ENCODE measurements at places on chromosomes 6 and 20.

DNA sequence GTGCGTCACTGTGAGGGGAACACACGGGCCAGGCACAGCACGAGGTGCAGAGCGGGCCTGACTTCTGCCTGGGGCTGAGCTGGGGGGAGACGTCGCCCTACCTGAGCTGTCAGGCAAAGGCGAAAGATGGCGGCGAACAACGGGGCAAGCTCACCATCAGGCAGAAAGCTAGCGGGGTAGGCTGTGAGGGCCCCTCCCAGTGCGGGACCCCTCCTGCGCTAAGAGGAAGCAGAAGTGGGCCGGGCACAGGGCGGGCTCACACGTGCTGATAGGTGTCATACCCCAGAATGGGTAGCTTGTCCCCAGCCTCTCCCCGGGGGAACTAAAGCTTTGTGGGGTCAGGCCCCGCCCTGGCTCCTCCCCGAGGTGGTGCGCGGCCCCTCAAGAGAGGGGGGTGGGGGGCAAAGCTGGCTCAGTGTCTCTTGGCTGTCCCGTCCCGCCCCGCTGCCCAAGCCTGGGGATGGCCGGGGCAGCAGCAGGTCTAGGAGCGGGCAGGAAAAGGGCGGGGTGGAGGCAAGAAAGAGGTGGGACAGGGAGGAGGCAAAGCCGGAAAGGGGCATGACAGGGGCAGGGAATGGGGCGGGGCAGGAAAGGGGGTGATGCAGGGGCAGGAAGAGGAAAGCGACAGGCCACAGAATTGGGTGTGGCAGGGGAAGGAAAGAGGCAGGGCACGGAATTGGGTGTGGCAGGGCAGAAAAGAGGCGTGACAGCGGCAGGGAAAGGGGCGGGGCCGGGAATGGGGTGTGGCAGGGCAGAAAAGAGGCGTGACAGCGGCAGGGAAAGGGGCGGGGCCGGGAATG lies 14.7 kb downstream of the UCKL1 start:
- no peak for DNase-seq

GRCh38 chr6:133160536-133160935 lies 80.6 kb upstream of the EYA4 start:
- no peak for DNase-seq

DNA sequence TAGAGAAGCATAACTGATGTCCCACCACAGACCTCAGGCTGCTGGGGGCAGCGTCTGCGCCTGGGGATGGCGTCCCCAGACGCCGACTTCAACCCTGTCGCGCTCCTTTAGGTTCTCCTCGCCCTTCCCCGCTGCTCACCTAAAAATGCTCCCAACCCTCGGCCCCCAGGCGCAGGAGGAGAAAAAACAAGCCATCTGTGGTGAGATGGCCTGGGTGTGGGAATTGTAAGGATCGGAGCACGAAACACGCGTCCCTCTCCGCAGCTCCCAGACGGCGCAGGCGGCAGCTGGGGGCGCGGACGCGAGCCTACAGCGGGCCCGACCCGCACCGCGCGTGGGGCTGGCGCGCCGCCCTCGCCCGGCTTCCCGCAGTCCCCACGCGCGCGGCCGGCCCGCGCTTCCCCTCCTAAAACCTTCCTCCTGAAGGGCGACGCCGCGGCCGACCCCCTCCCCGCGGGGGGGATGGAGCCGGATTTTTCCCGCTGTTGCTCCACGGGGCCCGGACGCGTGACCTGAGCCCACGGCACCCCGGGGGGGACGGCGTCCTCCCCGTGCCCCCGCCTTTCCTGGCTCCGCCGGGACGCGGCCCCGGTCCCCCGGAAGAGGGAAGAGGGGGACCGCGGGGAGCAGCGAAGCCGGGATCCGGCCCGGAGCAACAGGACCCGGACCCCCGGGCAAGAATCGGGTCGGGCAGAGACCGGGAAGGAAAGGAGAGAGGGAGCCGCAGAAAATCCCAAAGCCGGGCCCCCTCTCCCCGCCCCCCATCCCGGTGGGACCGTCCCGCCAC lies 611 bp downstream of the EPB41L2 start:
- DNase-seq, result no peak

DNA sequence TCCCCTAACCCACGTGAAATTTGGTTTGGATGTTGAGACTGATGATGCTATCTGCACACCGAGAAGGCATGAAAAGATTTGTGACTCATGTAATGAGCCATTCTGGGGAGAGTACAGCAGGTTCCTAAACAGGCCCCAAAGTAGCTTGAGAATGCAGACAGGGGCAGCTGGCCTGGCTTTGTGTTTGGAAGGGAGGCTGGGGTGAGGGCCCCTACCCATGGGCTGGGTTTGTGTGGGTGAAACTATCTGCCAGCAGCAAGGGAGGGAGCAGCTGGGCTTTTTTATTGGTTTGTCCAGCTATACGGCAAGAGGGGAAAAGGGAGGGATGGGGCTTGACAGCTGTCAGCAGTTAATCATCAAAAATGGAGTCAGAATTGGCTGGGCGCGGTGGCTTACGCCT lies 87.0 kb upstream of the RNF24 start:
- DNase-seq, result no peak

- DNase-seq, result no peak
Measured at GRCh38 chr6:36777801-36778200, 61.4 kb downstream of the CPNE5 start.

GRCh38 chr20:33667245-33667675 lies 517 bp downstream of the ACTL10 start:
- no peak for DNase-seq

- DNase-seq, result no peak
Measured at GRCh38 chr20:64056639-64056888, 6.4 kb upstream of the TCEA2 start.

DNA sequence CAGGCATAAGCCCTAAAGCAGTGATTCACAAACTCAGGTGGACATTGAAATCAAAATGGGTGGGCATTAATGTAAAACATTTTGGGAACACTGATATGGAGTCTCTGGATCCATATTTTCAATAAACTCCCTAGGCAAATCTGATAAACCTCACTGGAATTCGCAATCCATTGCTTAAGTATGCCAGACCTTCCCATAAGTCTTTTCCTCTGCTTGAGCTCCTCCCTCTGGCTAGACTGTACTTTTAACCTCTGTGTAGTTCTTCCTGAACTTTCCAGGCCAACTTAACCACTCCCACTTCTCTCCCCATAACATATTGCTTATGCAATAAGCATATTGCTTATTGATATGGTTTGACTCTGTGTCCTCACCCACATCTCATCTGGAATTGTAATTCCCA lies 629.7 kb upstream of the IMPG1 start:
- DNase-seq, result no peak

DNA sequence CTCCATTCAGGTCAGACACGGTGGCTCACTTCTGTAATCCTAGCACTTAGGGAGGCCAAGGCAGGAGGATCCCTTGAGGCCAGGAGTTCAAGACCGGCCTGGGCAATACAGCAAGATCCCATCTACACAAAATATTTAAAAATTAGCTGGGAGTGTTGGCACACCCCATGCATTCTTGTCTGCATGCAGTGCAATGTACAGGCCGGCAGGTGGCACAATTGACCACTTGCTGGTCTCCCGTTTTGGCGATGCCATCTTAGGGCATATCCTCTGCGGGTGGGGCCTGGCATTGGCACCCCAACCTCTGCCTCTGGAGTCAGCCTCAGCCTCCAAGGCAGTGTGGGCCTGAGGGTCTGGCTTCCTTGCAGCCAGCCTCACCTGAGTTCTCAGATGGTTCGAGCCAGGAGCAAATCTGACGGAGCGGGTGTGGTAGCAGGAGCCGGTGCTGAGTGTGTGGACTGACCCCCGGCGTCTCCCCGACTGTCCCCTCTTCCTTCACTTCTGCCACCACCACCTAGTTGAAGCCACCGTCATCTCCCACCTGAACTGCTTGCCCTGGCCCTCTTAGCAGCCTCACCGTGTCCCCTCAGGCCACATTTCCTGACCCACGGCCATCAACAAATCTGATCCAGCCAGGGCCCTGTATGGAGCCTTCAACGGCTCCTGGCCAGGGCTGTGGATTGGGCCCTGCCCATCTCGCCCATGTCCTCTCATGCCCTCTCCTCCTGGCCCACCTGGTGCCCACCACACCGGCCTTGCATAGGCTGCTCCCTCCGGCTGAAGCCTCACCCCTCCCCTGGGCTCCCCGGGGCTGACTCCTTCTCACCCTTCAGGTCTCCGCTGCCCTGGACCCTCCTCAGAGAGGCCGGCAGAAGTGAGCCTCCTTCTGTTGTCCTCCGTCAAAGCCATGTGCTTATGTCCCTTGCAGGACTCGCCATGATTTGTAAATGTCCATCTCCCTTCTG lies 44.0 kb downstream of the EFCAB8 start:
- DNase-seq, result peak; percentile 4

GRCh38 chr6:169587975-169588374 lies 113.9 kb downstream of the WDR27 start:
- DNase-seq, result peak; percentile 64

DNA sequence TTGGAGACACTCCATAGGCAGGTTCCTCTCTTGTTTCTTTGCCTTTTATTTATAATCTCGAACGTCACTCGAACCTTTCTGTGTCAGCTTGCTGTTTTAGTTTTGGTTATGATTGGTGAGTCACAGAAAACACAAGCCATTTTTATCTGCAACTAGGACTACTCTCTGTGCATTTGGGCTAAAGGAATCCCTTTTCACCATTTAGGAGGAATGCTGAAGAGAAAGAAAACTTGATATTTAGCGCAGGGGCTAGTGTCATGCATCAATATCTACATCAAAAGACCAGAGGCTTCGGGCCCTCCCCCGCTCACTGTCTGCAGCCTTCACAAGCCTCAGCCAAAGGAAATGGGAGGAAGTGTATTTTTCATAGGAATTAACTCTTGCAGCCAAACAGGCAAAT lies 507.8 kb upstream of the CITED2 start:
- no peak for DNase-seq

DNA sequence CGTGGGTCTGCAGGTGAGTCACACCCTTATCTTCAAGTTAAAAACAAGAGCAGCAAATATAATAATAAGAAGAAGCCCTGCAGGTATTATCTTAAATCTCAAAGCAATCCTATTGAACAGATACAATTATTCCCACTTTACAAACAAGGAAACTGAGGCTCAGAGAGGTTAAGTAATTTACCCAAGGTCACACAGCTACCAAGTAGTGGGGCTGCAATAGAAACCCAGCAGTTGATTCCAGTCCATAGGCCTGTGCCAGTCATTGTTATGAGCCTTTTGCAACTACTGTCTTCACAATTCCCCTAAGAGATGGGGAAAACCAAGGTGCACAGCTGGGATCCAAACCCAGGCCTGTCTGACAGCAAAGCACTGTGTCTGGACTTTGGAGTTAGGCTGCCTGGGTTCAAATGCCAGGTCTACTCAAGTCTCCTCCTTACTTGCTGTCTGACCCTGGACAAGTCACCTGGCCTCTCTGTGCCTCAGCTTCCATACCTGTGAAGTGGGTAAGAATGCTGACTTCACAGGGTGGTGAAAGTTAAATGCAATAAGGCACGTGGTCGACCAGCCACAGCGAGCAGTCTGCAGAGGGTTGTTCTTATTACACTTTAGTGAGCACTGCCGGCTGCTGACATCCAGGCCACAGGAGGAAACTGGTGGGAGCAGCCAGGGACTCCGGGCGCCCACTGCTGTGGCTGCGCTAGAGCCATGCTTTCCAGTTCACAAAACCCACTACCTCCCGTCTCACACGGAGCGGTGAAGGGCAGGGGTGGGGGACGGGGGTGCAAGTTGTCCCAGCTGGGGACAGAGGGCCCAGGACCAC lies 6.1 kb downstream of the MYL9 start:
- no peak for DNase-seq

DNA sequence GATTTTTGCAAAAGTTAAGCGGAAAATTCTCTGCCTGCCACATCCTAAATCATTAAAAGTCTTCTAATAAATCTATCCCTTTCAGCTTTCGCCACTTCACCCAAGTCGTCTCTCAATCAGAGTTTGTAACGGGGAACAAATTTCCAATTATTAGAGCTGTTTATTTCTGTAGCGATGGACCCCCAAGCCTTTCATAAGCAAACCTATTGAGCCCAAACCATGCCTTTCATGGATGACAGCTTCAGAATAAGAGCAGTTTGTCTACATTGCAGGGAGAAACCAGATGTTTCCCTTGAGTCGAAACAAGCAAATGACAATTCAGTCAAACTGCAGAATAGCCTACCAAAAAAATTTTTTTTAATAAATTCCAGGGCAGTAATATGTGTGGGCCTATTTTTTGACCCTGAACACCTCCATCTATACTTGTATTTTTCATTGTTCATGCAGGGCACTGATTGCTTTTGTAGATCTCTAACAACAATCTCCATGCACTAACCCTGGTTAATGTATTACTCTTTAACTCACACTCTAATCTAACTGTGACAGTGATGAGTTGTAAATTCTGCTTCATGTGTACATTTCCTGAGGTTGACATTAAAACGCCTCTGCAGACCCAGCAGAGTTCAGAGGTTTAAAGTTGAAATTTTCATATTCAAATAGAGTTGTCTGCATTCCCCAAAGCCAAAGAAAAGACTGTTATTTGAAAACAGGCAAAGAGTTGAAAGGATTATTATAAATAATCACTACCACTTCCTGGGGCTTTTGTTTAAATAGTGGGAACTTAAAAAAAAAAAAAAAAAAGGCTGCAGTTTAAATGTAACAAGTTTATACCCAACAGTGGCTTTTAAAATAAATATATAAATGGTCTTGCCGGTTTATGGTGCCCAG lies 64.5 kb downstream of the ATP9A start:
- no peak for DNase-seq

DNA sequence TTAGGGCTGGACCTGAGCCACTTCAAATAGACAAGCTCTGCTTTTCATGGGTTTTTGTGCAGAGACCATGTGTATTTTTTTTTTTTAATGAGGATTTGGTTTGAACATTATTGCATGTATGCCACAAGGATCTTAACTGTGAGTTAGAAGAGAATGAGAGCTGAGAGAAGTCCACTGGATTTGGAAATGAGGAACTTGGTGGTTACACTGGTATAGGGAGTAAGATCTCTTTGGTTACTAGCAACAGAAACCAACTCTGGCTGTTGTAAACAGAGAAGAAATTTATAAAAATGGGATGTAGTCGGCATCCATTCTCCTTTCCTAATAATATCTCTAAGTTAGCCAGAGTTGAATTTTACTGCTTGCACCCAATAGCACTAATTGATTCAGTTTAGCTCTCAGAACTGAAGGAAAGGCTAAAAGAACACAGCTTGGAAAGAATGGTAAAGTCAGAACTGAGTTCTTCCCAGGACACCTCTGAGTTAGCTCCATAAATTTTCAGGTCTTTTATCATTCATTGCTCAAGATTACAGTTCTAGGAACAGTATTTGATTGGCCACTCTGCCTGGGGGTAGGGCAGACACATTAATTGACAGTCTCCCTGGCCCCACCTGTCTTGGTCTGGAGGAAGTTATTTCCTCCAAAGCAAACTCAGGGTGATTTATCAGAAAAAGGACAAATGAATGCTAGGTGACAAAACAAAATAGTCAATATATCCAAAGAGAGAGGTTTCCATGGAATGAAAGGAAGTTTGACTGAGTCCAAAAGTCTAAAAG lies 3.9 kb upstream of the WFDC2 start:
- DNase-seq, result no peak

- DNase-seq, result no peak
Measured at GRCh38 chr20:13054011-13054410, 45.2 kb downstream of the SPTLC3 start.

GRCh38 chr6:134002821-134003220 lies 49.6 kb downstream of the SLC2A12 start:
- no peak for DNase-seq
